PC-3 (cell line): ENCODE measurements at places on chromosomes 11 and 22. TPM values are rescaled to one million over a fixed set of nuclear protein-coding genes. Genes with fewer than 3 reads are reported as not detected.

Gene ARAP1
- total RNA-seq, result 86.2 and 124 TPM in 2 replicates

Gene ENTHD1
- total RNA-seq, result not detected in 2 replicates

Gene TBX10
- total RNA-seq, result not detected in 2 replicates

Gene SOX6
- total RNA-seq, result under 0.01 TPM in 1 of 2 replicates, not detected in the other

Gene FGF3
- not detected in 2 replicates for total RNA-seq

Gene TIGD3
- total RNA-seq, result 1.3 and 1.6 TPM in 2 replicates

Gene CDCA5
- total RNA-seq, result 67.1 and 73.4 TPM in 2 replicates

Gene PATE2
- not detected in 2 replicates for total RNA-seq

Gene RDX
- 86.2 and 131 TPM in 2 replicates for total RNA-seq

Gene PARVG
- not detected in 2 replicates for total RNA-seq

Gene RBFOX2
- 75.1 and 82.5 TPM in 2 replicates for total RNA-seq

Gene RGL4
- not detected in 2 replicates for total RNA-seq
